Left cardiac atrium (tissue), 4 donors: ENCODE measurements at places on chromosomes 3 and 15.

DNA sequence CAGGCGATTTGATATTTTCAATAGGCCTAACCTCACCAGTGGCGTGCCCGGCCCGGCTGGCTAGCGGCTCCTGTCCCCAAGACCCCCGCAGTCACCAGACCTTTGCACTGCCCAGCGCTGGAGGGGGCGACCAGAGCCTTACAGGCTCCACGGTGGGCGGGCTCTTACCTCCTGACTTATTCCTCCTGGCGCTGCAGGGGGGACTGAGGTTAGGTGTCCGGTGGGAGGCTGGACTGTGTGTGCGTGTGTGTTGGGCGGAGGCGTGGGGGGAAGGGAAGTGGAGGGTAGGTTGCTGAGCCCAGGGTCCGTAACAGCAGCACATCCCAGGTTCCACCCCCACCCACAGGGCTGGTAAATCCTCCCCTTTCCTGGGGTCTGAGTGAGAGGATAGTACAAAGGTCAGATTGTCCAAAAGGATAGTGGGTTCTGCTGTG lies 27.5 kb upstream of the THRB start:
- no peak for DNase-seq

GRCh38 chr3:15405448-15406050 lies 21.8 kb downstream of the METTL6 start:
- no peak for DNase-seq

DNA sequence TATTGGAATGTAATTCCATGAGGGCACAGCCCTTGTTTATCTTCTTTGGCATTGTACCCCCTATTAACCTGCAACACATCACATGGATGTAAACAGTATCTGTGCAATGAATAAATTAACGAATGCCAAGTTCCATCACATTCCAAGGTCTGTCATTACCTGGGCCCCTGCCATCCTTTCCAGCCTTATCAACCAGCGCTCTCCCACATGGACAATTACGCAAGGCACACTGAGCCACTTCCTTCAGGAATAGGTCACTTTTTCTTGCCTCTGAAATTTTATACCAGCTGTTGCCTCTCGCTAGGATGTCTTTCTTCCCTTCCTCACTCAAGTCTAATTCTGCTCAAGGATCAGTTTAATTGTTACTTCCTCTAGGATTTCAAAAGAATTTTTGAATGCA lies 1051.8 kb upstream of the CFAP20DC start:
- peak; percentile 35 for DNase-seq

DNA sequence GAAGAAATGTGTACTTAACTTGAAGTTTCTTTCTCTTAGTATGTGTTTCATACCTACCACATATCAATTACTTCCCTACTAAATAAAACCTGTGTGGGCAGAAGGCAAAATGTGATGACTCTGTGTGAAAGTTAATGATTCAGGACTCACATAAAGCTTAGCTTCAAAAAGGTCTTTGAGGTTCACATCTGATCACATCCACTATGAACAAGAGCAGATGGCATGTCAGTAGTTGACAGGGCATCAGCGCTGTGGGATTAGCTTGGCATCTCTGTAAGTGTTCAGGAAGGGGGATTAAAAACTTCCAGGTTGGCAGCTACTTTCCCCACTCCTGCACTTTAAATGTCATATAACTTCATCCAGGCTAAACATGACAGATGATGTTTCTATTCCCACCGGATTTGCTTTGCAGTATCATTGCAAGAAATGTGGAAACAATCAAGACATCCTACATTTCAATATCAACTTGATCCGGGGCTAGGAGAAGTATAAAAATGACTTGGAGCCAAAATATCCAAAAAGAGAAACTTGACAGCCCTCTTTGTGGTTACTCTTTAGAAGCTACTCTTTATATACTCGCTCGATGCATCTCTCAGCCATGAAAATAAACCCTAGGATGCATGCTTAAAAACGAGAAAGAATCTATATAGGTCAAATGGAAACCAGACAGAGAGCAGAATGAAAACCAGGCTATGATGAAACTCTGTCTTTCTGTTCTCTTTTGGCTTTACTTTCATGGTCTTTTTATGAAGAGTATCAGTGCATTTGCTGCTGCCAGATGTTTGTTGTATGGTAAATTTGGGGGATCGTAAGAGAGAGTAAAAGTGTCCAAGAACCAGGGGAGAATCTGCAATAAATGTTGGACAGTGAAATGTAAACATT lies 273.1 kb upstream of the ALCAM start:
- DNase-seq = no peak

DNA sequence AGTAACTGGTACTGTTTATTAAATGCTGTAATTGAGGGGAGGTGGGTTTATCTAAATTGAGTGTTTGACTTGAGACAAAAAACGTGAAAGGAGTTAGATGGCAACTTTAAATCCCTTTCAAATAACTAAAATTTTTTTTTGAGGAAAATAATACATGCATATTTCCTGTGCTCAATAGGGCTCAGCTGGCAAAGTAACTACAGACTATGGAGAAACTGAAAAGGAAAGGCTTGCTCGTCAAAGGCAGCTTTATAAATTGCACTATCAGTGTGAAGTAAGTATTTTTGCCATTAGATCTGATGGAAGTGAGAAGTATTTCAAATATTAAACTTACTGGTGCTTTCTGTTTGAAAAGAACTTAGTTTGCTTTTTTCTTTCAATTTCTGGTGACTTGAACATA lies 72.2 kb downstream of the DZIP3 start:
- DNase-seq = no peak

GRCh38 chr3:32045091-32045915 lies 61.1 kb upstream of the GPD1L start:
- peak; percentile 49 for DNase-seq

- no peak for DNase-seq
Measured at GRCh38 chr15:30924353-30924752, 20.6 kb downstream of the FAN1 start.

- no peak for DNase-seq
Measured at GRCh38 chr3:193851428-193851847, 258.4 kb downstream of the OPA1 start.

- peak; percentile 72 for DNase-seq
Measured at GRCh38 chr3:50264383-50264963, 4.5 kb upstream of the SEMA3B start.

GRCh38 chr3:9949115-9949514 lies 3.1 kb downstream of the PRRT3 start:
- no peak for DNase-seq

GRCh38 chr3:178086144-178086825 lies 450.0 kb upstream of the KCNMB2 start:
- no peak for DNase-seq

GRCh38 chr3:195609229-195609628 lies 25.5 kb upstream of the APOD start:
- no peak for DNase-seq

- DNase-seq = no peak
Measured at GRCh38 chr15:97023488-97023844, 693.0 kb downstream of the NR2F2 start.

GRCh38 chr15:39131609-39132008 lies 449.3 kb upstream of the THBS1 start:
- no peak for DNase-seq

- no peak for DNase-seq
Measured at GRCh38 chr3:47347217-47347801, 33.5 kb upstream of the PTPN23 start.

- no peak for DNase-seq
Measured at GRCh38 chr3:180829409-180830405, 82.8 kb upstream of the FXR1 start.

GRCh38 chr3:156606729-156607128 lies 51.8 kb upstream of the SSR3 start:
- no peak for DNase-seq
